Stimulated activated CD4-positive, alpha-beta T cell treated with anti-CD3 and anti-CD28 coated beads, Interleukin-1b, Interleukin-23, amount 100 ng/mL, for 24 hours (primary cell): ENCODE measurements at places on chromosomes 2 and 18.

GRCh38 chr2:210844016-210844415 is 287.6 kb downstream of the CPS1 start:
- no peak for DNase-seq

DNA sequence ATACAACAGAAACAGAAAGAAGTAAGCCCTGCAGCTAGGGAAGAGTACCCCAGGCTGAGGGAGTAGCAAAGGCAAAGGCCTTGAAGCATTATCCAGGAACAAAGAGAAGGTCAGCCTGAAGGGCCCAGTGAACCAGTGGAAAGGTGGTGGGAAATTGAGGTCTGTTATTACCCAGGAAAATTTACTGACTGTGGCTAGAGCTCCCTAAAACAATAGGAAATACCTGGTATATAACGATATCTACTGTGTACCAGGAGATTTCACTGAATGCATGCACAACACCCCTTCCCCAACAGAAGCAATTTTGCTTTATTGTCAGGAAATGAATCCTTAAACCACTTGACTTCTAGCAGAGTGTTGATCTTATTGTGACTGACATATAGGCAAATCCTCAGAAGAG is 365.3 kb downstream of the ERBB4 start:
- no peak for DNase-seq

DNA sequence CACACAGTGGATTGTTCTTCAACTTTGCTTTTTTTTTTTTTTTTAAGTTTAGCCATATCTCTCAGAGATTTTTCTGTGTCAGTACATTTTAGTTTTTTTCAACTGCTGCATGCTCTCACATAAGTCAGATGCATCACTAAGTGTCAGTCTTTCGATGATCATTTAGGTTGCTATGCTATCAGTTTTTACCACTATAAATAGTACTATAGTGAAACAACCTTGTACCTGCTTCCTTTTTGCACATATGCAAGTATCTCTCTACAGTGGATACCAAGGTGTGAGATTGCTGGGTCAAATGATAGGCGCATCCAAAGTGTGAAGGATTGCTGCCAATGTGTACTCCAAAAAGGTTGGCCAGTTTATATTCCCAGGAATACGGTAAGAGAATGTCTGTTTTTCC is 33.5 kb upstream of the MAP4K3 start:
- DNase-seq = no peak

- no peak for DNase-seq
Observed at GRCh38 chr2:104863146-104863467, 9.2 kb downstream of the POU3F3 start.

DNA sequence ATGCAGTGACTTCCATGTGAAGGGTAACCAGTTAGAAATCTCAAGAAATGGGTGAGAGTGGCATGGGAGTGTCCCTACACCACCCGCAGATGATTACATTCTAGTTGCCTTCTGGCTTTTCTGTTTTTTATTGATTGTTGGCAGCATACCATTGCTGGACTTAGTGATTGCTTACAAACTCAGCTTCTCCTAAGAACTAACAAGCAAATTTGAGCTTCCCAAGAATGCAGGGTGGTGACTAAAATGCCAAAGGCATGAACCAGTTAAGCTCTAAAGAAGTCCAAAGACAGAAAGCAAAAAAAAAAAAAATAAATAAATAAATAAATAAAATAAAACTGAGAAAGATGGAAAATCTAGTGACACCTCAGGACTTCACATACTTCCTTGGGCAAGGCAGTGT is 245.5 kb upstream of the PARD3B start:
- DNase-seq = no peak

- DNase-seq = no peak
Observed at GRCh38 chr18:199214-199613, 40.9 kb downstream of the USP14 start.

GRCh38 chr2:234968631-234969305 is 17.0 kb downstream of the SH3BP4 start:
- DNase-seq = no peak

DNA sequence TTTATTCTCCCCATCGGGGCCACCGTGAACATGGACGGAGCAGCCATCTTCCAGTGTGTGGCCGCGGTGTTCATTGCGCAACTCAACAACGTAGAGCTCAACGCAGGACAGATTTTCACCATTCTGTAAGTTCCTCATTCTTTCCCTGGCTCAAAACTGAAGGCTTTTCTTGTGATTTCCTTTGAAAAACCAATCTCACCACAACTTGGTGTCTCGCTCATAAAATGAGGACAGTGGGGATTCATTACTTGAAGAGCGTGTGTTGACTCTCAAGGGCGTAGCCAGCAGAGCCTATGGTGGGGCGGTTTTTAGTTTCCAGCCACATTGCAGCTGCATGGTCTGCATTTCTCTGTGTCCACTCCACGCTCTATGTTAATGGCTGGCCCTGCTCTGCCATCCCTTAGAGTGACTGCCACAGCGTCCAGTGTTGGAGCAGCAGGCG is 29.0 kb downstream of the SLC1A4 start:
- DNase-seq = no peak

GRCh38 chr2:146451972-146452371 is 1392.9 kb upstream of the ACVR2A start:
- no peak for DNase-seq

GRCh38 chr18:13163167-13163927 is 55.2 kb upstream of the LDLRAD4 start:
- no peak for DNase-seq

GRCh38 chr18:45068400-45069094 is 387.9 kb downstream of the SETBP1 start:
- no peak for DNase-seq

GRCh38 chr2:186862869-186863709 is 14.1 kb upstream of the ZSWIM2 start:
- no peak for DNase-seq
